Activated CD4-positive, alpha-beta memory T cell treated with anti-CD3 and anti-CD28 coated beads for 36 hours (primary cell): ENCODE measurements at places on chromosomes 7 and 10.

- no peak for DNase-seq
Observed at GRCh38 chr10:119274519-119275045, 67.2 kb downstream of the GRK5 start.

GRCh38 chr10:50504389-50504788 is 119.4 kb downstream of the SGMS1 start:
- DNase-seq, result no peak

DNA sequence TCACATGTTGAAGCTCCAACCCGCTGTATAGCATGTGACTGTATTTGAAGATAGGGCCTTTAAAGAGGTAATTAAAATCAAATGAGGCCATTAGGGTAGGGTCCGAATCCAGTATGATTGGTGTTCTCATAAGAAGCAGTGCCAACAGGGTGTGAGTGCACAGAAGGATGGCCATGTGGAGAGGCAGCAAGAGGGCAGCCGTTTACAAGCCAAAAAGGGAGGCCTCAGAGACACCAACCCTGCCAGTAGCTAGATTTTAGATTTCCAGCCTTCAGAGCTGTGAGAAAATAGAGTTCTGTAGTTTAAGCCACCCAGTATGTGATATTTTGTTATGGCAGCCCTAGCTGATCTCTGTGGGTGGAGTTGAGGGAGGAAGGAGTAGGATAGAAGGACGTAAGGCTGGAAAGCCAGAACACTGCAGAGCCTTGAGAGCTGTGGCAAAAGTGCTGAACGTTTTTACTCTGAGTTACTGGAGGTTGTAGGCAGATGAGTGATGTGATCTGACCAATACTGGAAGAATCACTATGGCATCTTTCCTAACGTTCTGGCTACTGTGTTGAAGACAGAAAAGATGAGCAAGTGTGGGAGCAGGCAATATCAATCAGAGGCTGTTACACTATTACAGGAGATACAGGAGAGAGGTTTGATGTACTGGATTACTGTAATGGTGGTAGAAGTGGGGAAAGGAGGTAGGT is 334.9 kb downstream of the ELMO1 start:
- DNase-seq, result peak; percentile 17

- DNase-seq, result no peak
Observed at GRCh38 chr7:104126411-104126841, 81.4 kb downstream of the ORC5 start.
